G401 (cell line): ENCODE measurements at places on chromosomes 1 and 21.

DNA sequence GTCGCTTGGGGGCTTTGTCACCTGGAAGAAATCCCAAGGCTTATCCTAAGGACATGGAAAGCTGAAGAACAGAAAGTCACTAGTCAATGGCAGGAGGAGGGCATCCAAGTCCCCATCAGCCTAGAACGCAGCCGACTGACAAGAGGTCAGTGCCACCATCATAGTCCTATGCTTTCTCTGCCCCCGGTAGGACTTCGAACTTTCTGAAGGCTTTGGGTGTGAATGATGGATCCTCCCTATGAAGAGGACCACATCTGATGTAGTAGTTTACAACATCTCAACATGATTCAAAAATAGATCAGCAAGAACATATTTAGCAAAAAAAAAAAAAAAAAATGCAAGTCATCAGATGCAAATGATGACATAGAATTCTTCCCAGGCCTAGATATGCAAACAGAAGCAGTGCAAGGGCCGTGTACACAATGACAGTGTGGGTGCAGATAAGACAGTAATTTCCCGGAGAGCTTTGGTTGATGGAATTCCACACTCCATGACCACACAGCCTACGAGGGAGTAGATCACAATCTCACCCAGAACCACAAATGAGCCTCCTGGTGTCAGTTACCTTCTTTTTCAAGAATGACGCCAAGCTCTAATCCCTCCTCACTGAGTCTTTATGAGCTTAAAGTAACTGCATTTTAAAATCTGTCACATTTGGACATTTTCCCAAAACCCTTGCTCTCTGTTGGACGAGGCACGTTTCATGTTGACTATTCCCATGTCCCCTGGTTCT lies 88.2 kb downstream of the PSMG1 start:
- no peak for DNase-seq

DNA sequence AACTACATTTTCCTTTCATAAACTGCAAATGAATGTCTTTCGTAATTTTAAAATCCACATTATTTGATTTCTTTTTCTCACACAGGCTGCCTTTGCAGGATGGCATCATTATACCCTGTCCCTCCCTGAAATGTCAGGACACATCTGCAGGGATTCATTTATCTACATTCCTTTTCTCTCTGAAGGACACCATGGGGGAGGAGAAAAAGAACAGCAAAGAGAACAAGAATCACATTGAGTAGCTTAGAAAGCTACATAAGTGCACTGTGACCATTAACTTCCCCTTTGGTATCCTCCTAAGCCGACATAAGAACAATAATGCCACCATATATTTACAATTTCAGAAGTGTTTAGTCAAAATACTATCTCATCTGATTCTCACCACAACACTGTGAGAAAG lies 129.5 kb downstream of the PIGK start:
- no peak for DNase-seq

DNA sequence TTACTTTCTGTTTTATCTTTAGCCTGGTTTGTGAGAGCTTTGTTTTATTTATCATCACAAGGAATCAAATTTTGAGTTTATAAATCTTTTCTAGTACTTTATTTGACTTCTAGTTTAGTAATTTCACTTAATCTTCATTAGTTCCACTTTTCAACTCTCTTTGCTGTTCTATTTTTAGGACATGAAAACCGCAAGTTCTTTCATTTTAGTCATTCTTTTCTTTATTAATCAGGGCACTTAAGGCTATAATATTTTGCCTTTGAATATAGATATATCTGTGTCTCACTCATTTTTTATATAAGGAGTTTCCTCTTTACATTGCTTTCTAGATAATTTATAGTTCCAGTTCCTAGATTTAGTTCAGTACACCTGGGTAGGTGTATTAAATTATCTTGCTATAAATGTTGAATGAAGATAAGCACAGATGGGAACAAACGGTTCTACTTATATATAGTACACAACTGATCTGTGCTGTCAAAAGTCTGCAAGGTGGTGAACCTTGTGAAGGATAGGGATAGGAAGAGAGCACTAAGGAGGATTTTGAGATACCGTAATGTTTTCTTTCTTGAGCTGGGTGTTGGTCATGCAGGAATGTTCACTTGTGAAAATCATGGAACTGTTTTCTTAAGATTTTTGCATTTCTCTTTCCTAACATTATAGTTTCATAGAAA lies 402.3 kb downstream of the RYR2 start:
- no peak for DNase-seq

DNA sequence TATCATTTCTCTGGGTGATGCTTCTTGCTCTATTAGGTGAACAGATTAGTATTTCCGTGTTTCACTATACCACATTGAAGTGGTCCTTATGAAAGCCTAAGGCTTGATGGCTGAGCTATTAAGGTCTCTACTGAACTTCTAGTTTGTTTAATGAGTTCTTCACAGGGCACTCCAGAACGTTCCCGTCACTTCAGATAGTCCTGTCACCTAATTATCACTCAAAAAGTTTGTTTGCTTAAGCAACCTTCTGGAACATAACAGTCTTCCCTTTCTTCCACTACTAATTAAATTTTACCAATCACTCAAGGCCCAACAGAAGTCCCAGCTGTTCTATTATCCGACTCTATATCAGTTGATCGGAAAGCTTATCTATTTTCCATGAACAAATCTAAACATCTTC lies 104.6 kb upstream of the ZC3H11B start:
- DNase-seq, result no peak

GRCh38 chr21:33964706-33965325 lies 49.2 kb upstream of the ATP5PO start:
- no peak for DNase-seq

DNA sequence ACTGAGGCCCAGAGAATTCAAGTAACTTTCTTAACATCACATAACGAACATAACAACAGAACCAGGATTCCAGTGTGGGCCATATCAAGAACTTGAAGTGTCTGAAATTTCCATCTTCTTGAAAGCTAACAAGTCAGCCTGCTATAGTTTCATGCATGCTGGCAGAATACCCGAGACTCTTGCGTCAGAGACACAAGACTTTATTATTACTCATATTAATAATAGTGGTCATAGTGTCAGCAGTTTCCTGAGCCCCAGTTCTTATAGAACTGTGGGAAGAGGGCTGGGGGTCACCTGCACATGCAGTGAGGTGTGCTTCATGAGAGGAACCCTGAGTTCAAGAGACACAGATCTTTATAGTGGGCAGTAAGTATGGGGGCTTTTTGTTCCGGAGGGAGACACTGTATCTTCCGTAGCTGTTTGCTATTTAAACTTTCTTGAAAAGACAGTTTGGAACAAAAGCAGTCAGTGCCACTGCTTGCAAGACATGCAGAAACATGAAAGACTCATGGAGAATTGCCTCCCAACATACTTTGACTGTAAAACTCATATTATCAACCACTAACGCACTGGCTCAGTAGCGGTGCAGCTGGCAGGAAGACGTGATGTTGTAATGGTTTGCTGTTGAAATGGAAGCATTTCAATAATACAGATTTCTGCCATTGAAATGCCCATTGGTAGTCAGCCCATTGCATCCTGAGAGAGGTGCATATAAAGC lies 339.2 kb downstream of the ADGRL2 start:
- DNase-seq, result no peak

GRCh38 chr1:213761845-213762407 lies 225.8 kb upstream of the PROX1 start:
- DNase-seq, result no peak
